Progenitor cell of endocrine pancreas (in vitro differentiated cells): ENCODE measurements at places on chromosomes 16 and 17. TPM values are rescaled to one million over a fixed set of nuclear protein-coding genes. Genes with fewer than 3 reads are reported as not detected.

DNA sequence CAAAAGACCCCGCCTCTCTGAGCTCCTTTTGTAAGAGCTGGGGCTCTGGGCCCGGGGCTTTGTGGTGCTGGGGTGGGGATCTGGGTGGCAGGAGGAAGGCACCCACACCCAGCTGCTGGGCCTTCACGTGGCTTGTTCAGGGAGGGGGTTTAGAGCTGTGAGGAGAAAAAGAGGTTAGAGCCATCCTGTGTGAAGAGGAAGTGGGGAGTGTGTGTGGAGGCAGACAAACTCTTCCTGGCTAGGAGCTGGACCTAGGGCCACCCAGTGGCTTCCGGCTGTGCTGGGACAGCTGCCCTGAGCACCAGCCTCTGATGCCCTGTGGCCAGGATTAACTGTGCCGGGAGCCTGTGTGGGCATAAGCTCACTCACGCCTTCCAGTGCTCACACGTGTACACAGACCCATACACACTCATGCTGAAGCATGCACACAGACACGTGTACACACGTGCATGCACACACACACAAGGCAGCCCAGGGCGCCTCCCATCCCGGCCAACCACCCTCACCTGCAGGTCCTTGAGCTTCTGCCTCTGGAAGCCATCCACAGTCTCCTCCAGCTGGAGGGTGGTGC is 7.4 kb downstream of the CIBAR2 start:
- no peak for DNase-seq

GRCh38 chr17:61495161-61495857 is 43.1 kb downstream of the TBX4 start:
- no peak for DNase-seq

The TM4SF5 gene
- total RNA-seq = 0.44 and 0.57 TPM in 2 replicates

The WFDC1 gene
- 0.09 and 0.24 TPM in 2 replicates for total RNA-seq

DNA sequence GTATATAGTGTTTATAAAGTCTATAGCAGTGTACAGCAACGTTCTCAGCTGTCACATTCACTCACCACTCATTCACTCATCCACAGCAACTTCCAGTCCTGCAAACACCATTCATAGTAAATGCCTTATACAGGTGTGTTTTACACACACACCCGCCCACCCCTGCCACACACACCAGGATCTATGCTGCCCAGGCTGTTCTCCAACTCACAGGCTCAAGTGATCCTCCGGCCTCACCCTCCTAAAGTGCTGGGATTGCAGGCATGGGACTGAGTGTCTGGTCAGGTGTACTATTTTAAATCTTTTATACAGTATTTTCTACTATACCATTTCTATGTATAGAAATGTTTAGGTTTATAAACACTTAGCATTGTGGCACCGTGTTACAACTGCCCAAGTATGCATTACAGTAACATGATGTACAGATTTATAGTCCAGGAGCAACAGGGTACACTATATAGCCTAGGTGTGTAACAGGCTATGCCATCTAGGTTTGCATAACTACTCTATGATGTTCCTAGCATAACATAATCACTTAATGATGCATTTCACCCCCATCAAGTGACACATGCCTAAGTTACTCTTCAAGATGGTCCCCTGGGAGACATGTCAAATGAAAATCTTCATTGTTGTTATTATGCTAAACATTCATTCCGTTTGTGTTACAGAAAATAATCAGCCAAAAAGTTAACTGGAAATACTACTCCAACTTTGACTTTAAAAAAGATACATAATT is 42.5 kb downstream of the CREBBP start:
- DNase-seq = no peak

DNA sequence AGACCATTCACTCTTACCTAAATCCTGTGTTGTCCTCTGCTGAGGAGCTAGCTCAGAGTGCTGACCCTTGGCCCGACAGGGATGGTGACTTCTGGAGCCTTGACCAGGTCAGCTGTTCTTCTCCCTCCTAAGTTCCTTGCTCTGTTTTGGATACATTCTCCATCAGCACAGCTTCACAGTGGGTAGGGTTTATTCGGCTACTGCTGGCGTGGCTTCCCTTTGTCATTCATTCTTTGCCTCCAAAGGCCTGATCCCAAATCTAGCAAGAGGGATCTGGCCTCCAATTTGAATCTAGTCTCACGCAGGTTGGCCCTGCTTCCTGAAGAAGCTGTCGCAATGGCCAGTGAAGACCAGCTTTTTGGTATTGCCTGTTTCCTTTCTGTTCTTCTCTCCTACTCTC is 116.6 kb downstream of the SHISA9 start:
- DNase-seq = no peak

The SKAP1 gene
- 0.69 and 1.0 TPM in 2 replicates for total RNA-seq
